ENCODE measurements at places on chromosomes 12 and 14.

DNA sequence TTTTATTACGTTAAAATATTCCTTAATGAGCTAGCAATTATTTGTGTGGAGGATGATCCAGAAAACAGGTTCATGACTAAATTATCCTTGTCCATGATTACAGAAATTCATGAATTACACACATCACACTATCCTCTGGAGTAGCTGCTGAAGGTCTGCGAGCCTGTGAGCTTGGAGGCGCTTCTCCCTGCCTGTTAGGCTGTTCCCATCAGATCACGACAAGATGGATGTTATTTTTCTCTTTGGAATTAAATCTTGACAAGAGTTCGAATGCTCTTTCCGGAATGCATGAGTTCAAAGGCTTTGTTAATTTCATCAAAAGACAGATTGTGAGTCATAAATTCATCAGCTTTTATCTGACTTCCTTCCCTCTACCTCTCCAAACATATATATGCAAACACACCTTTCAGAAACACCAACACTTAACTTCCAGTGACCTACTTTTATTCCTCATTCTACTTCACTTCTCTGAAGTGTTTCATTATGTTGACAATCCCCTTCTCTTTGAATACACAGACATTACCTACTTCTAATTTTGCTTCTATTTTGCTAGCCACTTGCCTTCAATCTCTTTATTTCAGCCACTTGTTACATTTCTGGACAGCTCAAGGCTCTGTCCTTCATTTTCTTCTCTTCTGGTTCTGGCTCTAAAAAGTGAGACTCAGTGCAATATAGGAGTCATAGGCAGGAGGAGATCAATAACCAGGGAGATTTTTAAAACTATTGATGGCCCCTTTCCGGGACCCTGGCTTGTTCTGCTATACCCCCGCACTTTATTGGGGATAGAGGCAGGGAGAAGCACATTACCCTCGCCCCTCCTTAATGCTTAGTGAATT lies 274.6 kb downstream of the BTG1 start:
- no peak for DNase-seq

GRCh38 chr12:79406993-79407392 lies 283.8 kb downstream of the PAWR start:
- DNase-seq, result no peak

GRCh38 chr12:14825256-14825655 lies 11.3 kb upstream of the SMCO3 start:
- no peak for DNase-seq

DNA sequence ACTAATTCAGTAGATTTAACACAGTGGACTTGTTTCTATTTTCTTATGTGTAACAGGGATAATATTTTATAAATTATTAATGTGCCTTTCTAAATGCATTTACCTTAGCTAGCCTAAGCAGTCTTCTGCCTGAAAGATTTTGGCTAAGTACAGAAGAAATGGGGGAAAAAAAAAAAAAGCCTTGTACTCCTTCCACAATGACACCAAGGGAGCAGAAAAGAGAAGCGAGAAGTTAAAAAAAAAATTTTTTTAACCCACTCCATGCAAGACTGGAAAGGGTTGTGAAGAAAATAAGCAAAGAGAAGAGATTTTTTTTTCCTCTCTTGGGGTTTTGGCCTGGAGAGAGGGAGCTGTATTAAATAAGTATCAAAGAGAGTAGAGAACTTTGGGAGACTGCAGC lies 28.7 kb downstream of the NELL2 start:
- no peak for DNase-seq

GRCh38 chr14:65101631-65102440 lies 481 bp downstream of the MAX start:
- peak; percentile 40 for DNase-seq

DNA sequence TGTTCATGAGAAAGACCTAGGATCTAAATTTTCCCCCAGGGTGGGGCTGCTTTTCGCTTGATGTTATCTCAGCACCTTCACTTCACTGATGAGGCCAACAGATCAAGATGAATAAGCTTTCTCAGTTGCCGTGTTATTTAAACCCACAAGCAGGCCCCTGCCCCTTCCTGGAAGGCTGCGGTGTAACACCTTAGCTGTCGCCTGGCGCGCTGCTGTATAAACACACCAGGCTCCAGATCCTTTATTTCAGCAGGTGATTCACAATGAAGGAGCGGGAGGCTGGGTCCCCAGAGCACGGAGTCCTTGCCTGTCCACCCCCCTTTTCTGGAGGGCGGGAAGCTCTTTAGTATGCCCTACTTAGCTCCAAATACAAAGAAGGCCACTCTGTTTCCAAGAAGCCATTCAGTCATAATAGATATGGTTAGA lies 515.4 kb downstream of the FUT8 start:
- DNase-seq, result peak; percentile 78
